ENCODE measurements at places on chromosomes 16 and 17. TPM values are rescaled to one million over a fixed set of nuclear protein-coding genes. Genes with fewer than 3 reads are reported as not detected.

- no peak overlapping the region for H3K27ac ChIP-seq
- H3K27me3 ChIP-seq = no peaks in the 10 kb centered on the region
Observed at GRCh38 chr17:55149485-55149884, 115.3 kb upstream of the HLF start.

SLC52A1 gene
- not detected for total RNA-seq

SLX4 gene
- 2.1 TPM for total RNA-seq

RAPGEFL1 gene
- total RNA-seq = 1.1 TPM

DNA sequence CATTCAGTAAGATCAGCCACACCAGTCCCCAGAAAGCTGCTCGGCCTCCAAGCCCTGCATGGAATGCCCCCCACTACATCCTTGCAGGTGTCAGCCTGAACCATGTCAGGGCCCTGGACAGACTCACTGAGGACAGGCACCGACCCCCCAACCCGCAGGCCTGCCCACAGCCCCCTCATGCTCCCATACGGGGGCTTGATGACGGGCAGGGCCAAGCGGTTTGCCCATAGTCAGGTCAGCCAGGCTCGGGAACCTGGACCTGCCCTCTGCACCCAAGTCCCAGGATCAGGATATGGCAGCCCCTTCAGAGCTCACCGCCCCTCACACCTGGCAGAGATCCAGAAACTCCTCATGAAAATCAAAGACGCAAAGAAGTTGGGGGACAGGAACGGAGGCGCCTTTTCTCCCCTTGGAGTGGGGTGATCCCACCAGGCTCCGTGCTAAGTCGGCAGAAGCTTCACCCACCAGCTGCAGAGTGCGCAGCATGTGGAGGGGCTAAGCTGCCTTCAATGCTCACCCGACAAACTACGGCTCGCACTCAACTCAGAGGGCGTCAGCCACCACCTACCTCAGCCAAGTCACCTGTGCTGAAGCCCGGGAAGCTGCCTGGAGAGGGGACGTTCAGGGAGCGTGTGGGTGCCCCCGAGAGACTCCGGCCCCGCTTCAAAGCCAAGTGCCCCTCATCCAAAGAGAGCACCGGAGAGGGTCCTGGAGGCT lies 26.5 kb downstream of the GNPTG start:
- no peaks in the 10 kb centered on the region for H3K27me3 ChIP-seq
- H3K4me1 ChIP-seq = peaks cover 23% of the 10 kb centered on the region
- no peak for DNase-seq
- peak overlapping the region; percentile 50 for H3K4me3 ChIP-seq
- peaks cover 39% of the 10 kb centered on the region for H3K36me3 ChIP-seq

GRCh38 chr17:77687417-77687816 lies 271.1 kb upstream of the TNRC6C start:
- H3K4me1 ChIP-seq = no peaks in the 10 kb centered on the region
- no peak overlapping the region for H3K27ac ChIP-seq
- H3K27me3 ChIP-seq = peaks cover 11% of the 10 kb centered on the region
- no peak for DNase-seq
- no peak overlapping the region for H3K4me3 ChIP-seq

DNA sequence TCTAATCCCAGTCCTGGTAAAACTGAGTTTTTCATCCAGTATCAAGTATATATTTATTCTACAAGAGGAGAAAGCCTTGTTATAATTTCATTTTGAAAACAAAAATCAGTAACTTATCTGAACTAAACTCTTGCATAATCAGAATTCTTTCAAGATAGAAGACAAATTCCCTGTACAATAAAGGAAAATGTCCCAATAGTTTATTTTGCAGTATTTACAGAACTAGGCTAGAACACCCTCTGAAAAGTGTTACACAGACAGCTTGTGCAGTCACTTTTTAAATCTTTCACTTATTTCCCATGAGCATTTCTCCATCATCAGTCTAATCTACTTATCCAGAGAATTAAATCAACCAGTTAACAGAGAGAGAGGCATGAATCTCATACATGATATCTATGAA lies 48.5 kb downstream of the SPOP start:
- H3K27ac ChIP-seq = peak overlapping the region; percentile 89
- no peak overlapping the region for H3K4me3 ChIP-seq
- peaks cover 2% of the 10 kb centered on the region for H3K36me3 ChIP-seq
- no peaks in the 10 kb centered on the region for H3K27me3 ChIP-seq

CTRB1 gene
- total RNA-seq = not detected

GRCh38 chr16:27520982-27521673 lies 28.6 kb downstream of the GTF3C1 start:
- no peaks in the 10 kb centered on the region for H3K27me3 ChIP-seq
- H3K4me3 ChIP-seq = no peak overlapping the region
- DNase-seq = peak; percentile 74
- peaks cover 11% of the 10 kb centered on the region for H3K36me3 ChIP-seq
